ENCODE measurements at places on chromosomes 1 and 21.
A peak's percentile ranks its signal among the peaks of the same experiment; 100 is the strongest.

GRCh38 chr1:235265900-235266299 lies 62.1 kb downstream of the ARID4B start:
- no peak for DNase-seq

DNA sequence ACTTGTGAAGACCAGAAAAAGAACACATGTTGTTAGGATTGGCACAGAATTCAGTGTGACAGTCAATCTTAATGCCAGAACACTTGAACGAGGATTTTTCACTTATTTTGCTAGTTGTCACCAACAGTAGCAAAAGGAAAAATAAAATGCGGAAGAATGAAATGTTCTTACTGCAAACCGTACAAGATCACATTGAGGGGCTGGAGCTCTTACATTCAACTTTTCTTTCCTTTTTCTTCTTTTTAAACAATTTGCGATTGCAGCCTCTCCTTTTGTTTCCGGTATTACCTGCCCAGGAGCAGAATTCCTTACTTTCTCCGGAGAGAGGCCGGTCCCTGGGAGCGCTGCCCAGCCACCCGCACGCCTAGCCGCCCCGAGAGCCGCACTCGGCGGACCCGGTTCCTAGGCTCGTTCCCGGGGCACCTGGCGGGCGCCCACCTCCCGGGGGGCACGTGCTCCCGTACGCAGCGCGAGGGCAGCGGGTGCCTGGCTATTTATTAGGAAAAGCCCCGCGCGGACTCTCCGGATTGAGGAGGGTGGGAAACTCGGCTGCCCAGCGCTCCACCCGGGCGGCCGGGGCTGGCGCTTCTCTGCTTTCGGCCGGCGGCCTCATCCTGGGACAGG lies 1.2 kb upstream of the CAMTA1 start:
- no peak for DNase-seq

DNA sequence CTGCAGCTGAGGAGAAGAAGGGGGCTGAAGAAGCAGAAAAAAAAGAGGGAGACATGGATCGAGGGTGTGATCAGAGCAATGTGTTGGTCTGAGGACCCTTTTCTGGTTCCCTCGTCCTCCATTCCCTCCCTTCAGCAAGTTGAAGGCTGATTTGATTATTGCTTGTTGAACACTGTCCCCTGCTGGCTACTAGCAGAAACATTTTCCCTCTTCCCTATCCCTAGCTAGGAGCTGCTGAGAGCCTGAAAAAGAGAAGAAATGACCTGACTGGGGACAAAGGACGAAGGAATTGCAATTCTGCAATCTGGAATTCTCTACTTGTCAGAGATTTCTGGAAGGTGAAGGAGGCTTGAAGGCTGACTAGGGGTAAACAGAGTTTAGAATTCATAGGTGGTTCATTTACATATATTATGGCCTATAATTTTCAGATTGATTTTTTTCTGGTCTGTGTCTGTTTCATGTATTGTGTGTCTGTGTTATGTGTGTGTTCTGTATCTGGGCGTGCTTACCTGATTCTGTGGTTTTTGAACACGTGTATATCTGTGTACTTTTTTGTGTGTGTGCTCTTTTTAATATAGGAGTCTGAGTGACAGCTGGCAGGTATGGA lies 9.8 kb downstream of the NHLH1 start:
- peak; percentile 74 for DNase-seq

DNA sequence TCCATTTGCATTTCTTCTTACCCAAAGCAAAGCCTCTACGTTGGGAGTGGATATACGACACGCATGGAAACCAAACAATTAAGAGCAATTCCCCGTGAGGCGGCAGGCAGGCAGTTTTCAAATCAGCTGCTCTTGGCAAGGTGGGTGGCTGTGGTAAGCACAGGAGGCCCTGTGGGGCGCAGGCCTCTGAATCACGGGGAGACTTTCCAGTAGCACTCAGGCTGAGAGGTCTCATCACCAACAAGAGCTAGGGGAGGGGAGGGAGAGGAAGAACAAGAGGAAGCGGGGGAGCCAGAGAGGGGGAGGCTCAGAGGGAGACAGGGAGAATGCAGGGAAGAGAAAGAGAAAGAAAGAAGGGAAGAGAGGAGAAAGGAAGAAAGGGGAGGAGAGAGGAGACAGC lies 56.4 kb downstream of the MT1HL1 start:
- no peak for DNase-seq

DNA sequence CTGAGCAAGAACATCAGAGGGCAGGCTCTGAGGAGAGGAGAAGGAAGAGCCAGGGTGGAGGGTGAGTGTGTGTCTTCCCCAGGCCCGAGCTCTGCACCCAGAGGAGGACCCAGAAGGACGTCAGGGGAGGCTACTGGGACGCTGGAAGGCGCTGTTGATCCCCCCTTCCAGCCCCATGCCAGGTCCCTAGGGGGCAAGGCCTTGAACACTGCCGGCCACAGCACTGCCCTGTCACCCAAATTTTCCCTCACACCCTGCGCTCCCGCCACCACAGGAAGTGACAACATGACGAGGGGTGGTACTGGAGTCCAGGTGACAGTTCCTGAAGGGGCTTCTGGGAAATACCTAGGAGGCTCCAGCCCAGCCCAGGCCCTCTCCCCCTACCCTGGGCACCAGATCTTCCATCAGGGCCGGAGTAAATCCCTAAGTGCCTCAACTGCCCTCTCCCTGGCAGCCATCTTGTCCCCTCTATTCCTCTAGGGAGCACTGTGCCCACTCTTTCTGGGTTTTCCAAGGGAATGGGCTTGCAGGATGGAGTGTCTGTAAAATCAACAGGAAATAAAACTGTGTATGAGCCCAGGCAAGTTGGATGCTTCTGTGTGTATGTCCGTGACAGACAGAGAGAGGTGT lies 17.1 kb downstream of the BCAN start:
- DNase-seq = no peak

- DNase-seq = peak; percentile 88
Observed at GRCh38 chr1:225896937-225897549, 8.1 kb upstream of the LEFTY1 start.
